Stimulated activated CD8-positive, alpha-beta memory T cell treated with anti-CD3 and anti-CD28 coated beads, Interleukin-4, amount 100 ng/mL, for 1 hour (primary cell): ENCODE measurements at places on chromosomes 11 and 22.

GRCh38 chr11:77501758-77502157, 27.9 kb upstream of the PAK1 start:
- DNase-seq, result no peak

GRCh38 chr11:130509942-130510341, 61.5 kb downstream of the ADAMTS15 start:
- no peak for DNase-seq

GRCh38 chr11:45725776-45726492, 60.5 kb upstream of the CHST1 start:
- no peak for DNase-seq

GRCh38 chr22:43325176-43325575, 18.0 kb downstream of the SCUBE1 start:
- DNase-seq, result no peak

DNA sequence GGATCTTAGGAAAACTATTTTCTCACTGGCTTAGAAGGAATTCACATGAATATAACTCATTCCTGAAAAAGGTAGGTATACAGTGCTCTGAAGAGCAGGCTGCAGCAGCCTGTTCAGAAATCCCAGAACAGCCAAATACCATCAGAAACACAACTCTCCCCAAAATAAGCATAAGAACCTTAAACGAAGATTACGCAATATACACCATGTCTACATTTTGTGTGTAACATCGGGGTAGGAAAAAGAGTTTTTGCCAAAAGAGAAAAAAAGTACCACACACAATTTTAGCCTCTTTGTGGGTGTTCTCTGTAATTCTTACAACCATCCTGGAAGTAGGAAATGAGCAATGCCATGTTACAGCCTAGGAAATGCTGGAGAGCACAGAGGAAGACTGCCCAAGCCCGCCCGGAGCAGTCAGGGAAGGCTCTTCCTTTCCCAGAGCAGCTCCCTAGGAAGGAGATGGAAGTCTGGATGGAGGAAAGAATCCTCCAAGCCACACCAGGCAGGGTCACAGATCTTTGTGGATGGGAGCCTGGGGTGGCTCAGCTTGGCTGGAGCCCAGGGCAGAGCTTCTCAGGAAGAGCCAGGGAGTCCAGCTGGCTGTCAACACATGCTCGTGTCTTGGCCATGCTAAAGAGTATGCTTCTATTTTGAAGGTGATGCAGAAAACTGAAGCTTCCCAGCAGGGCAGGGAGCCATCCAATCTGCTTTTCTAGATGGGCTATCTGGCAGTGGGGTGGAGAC, 49.7 kb upstream of the ARFGAP3 start:
- DNase-seq, result no peak

DNA sequence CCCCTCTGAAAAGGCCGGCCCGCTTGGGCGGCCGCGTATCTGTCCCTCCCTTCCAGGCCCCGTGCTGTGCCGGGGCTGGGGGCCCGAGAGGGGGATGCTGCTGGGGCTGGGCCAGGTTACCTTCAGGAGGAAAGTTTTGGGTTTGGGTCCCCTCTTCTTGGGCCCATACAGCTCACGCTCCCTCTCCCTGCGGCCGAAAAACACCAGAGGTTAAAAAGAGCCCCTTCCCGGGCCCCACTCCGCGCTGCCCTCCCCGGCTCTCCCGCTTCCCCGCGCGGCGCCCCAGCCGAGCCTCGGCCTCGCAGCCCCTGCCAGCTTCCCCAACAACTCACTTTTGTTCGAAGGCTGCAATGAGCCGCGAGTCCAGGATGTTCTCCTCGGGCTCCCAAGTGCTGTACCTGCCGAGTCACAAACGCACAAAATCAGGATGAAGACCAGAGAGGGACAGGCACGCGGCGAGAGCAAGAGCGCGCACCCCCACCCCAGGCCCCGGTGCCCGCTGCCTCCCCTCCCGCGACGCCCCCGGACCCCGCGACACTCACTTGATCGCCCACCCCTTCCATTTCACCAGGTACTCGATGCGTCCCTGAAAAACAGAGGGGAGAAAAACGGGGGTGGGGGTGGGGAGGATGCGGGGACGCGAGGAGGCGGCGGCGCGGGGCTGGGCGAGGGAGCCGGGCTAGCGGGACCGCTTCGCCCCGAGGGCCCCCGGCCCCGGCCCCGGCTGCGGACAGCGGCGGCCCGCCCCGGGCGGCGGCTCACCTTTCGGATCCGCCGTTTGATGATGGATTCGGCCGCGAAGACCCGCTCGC, 450 bp downstream of the CBX6 start:
- DNase-seq, result no peak

- no peak for DNase-seq
Measured at GRCh38 chr11:64234647-64235379, 429 bp downstream of the VEGFB start.

DNA sequence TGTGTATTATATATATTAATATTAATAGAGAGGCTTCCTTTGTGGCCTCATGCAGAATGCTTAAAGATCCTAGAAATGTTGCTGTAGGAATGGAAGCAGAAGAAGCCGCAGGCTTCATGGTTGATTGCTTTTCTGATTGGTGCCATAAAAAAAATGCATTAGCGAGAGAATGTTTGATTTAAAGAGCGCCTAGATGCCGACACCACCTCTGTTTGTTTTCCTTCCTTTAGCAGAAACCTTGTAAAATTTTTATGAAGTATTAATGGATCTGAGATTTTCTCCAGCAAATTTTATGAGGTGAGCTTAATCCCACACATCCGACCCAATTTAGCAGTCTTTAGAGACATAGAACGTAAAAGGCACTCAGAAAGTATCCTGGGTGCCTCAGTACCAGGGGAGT, 587.5 kb downstream of the NTM start:
- DNase-seq, result no peak

DNA sequence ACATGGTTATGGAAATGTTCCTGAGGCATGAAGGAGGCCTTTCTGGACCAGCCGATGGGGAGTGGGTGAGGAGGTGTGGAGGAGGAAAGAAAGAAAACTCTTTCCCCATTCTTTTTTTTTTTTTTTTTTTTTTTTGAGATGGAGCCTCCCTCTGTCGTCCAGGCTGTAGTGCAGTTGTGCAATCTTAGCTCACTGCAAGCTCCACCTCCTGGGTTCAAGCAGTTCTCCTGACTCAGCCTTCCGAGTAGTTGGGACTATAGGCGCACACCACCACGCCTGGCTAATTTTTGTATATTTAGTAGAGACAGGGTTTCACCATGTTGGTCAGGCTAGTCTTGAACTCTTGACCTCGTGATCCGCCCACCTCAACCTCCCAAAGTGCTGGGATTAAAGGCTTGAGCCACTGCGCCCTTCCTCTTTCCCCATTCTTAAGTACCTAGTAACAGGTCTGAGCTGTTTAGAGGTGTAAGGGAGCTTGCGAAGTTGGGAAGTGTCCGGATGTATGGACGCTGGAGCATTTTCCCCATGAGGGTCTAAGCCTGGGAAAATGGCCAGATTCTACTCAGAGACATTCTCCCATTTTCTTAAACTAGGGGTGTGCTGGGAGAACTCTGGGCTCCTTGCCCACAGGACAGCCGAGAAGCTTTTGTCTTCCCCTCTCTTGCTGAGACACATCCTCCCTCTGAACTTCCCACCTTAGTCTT, 135.8 kb downstream of the TEAD1 start:
- DNase-seq, result no peak

GRCh38 chr11:3109921-3110706, 52.9 kb upstream of the CARS1 start:
- no peak for DNase-seq

DNA sequence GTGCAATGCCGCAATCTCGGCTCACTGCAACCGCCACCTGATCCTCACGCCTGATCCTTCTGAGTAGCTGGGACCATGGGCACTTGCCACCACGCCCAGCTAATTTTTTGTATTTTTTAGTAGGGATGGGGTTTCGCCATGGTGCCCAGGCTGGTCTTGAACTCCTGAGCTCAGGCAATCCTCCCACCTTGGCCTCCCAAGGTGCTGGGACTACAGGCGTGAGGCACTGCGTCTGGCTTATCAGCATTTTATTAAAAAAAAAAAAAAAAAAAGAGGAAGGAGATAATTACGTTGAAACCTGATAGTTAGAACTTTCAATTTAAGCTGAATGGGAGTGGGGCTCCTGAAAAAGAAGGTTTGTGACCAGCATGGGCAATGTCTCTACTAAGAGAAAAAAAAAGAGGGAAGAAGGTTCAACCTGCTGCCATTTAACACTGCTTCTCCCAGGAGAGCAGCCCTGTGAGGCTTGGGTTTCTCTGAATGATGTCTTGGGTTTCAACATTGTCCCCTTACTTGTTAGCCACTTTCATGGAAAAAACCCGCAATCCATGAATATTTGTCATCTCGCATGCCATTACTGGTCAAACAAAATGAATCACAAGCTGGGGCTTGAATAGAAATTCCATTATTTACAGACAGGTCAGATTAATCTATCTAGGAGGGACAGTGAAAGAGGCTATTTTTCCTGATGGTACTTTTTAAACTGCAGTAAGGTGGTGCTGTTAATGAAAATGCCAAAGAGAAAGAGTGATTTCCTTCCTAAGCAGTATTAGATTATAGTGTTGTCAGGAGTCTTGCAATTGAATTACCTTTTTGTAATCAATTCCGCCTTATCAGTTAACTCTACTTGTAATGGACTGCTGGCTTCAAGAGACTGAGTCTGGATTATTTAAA, 72.5 kb downstream of the PACS1 start:
- DNase-seq, result no peak

DNA sequence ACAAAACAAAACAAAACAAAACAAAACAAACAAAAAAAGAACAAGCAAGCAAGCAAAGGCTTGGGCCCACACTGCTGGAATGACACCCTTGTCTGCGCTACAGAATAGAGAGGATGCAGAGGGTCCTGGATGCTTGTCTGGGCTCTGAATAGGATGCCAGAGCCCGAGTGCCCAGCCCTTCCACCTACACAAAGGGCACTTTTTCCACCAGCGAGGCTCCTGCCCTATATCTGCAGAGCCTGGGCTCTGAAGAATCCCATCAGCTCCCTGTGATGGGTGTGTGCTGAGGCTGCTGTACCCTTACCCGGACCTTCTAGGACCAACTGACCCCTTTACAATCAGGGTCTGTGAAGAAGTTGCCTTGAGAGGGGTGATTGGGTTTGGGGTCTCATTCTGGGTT, 221.2 kb downstream of the DSCAML1 start:
- no peak for DNase-seq

GRCh38 chr11:89421718-89422117, 69.5 kb downstream of the NOX4 start:
- no peak for DNase-seq

GRCh38 chr11:133038850-133039249, 493.5 kb downstream of the OPCML start:
- DNase-seq, result no peak

DNA sequence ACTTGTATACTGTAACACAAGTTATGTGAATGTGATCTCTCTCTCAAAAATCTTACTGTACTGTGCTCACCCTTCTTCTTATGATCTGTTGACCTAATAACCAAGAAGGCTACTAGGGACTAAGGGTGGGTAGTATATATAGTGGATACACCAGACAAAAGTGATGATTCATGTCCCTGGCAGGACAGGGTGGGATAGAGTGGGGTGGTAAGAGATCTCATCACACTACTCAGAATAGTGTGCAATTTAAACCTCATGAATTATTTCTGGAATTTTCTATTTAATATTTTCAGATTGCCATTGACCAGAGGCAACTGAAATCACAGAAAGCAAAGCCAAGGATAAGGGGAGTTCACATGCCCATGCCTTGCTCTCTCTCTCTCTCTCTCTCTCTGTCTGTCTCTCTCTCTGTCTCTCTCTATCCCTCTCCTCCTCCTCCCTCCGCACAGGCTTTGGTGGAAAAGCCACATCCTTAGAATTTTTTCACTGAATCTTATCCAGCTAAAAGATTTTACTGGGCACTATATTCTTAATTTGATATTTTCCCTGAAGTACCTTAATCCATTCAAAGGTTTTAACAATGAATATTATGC, 12.0 kb upstream of the STK33 start:
- no peak for DNase-seq

DNA sequence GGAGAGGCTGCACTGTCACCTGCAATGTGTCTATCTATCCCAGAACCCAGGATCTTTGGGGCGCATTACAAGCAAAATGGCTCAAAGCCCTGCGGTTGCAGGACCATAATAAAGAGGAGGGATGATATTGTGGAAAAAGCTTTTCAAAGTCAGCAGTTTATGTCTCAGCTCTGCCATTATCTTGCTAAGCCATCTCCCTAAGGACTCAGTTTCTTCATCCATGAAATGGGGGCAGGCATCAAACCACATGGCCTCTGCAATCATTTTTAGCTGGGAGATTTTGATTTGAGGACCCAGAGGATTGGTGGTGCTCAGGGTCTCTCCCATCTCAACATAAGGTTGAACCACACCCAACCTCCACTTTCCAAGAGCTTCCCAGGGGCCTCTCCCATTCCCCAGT, 513.8 kb downstream of the MIAT start:
- DNase-seq, result no peak

GRCh38 chr11:123800036-123800435, 6.1 kb downstream of the OR6M1 start:
- DNase-seq, result no peak

- no peak for DNase-seq
Measured at GRCh38 chr11:12278766-12279671, 98.4 kb upstream of the PARVA start.

GRCh38 chr22:39212721-39213376, 31.9 kb downstream of the PDGFB start:
- no peak for DNase-seq

DNA sequence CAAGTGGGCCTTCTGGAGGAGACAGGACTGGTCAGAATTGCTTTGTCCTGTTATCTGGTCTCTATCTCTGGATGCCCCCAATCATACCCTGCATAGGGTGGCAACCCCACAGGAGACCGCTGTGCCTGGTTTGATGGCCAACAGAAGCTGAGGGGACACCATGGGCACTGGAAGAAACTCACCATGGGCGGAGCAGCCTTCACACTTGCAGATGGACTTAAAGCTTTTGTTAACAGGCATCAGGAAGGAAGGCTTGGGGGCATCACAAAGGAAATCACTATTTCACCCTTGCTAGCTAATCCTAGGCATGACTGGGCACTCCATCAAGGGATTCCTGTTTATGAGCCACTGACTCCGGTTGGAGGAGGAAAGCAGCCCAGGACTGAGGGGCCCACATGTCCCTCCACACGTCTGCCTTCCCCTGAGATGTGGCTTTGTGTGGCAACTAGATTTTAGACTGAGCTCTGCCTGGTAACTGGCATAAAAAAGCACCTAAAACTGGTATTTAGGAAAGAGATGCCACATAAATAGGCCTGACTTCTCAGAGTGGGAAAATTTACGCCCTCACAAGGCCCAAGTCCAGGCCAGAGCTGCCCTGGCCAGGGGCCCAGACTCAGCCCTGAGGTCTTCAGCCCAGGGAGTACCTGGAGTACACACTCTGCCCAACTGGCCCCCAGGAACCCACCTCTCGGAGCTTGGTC, 57.0 kb upstream of the LYVE1 start:
- no peak for DNase-seq

DNA sequence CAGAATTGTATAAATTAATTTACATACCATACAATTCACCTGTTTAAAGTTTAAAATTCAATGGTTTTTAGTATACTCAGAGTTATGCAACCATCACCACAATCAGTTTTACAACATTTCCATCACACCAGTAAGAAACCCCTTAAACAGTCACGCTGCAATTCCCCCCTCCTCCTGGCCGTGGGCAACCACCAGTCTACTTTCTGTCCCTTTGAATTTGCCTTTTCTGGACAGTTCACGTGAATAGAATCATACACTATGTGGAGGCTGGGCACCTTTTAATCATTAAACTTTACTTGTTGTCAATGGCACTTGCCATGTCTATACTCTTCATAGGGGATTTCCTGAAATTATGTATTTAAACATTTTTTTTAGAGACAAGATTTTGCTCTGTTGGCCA, 20.1 kb upstream of the SWAP70 start:
- DNase-seq, result no peak
